ENCODE measurements at places on chromosomes 7 and 10. TPM values are rescaled to one million over a fixed set of nuclear protein-coding genes. Genes with fewer than 3 reads are reported as not detected.

DNA sequence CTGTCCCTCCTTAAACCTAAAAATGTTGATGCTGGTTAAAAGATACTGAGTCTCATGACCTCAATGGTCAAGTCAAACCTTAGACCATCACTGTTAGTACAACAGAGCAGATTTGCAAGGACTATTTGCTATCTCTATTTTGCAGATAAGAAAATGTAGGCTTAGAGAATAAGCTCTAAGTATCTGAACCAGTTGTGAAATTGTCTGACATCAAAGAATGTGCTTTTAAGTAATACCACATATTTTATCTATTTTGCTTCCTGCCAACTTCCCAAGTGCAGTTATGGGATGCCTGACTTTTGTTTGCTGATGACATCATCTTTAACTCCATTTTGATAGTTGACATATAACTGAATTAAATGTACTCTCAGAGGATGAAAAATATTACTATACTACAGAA lies 83.6 kb upstream of the TMEM106B start:
- H3K27me3 ChIP-seq = no peaks in the 10 kb centered on the region
- no peak for DNase-seq
- no peaks in the 10 kb centered on the region for H3K36me3 ChIP-seq
- H3K27ac ChIP-seq = no peak overlapping the region
- H3K4me1 ChIP-seq = no peaks in the 10 kb centered on the region

GRCh38 chr7:29483219-29484104 lies 80.2 kb upstream of the PRR15 start:
- H3K36me3 ChIP-seq = no peaks in the 10 kb centered on the region
- DNase-seq = no peak
- H3K4me3 ChIP-seq = no peak overlapping the region
- no peaks in the 10 kb centered on the region for H3K27me3 ChIP-seq
- peaks cover 13% of the 10 kb centered on the region for H3K4me1 ChIP-seq
- H3K27ac ChIP-seq = no peak overlapping the region

The GIMAP6 gene
- 16.0 TPM for polyA plus RNA-seq

DNA sequence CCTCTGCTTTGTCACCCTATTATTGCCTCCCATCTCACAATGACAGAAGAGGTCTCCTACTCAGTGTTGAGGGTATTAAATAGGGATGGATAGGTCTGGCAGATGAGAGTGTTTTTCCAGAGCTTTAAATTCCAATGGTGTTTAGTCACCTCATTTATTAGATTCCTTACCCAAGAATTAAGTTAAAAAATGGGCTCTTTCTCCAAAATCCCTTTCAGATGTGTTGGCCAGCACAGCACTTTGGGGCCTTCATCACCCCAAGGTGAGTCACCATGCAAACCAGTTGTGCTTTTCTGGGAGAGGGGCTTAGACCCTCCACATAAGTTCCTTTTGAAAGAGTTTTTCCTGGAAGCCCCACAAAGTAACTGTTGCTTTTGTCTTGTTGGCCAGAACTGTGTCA lies 78.4 kb downstream of the CYP26A1 start:
- H3K27me3 ChIP-seq = no peaks in the 10 kb centered on the region
- peak; percentile 65 for DNase-seq
- H3K4me1 ChIP-seq = no peaks in the 10 kb centered on the region
- H3K36me3 ChIP-seq = no peaks in the 10 kb centered on the region
- H3K27ac ChIP-seq = no peak overlapping the region

The ZNF853 gene
- polyA plus RNA-seq = 15.1 TPM

The PDE1C gene
- polyA plus RNA-seq = 4.1 TPM

The NCF1 gene
- polyA plus RNA-seq = 2.3 TPM

GRCh38 chr10:55641601-55642000 lies 719.5 kb downstream of the ZWINT start:
- H3K4me1 ChIP-seq = no peaks in the 10 kb centered on the region
- DNase-seq = no peak
- H3K27ac ChIP-seq = no peak overlapping the region
- no peaks in the 10 kb centered on the region for H3K36me3 ChIP-seq
- no peaks in the 10 kb centered on the region for H3K27me3 ChIP-seq
- no peak overlapping the region for H3K4me3 ChIP-seq

The TAS2R3 gene
- 0.36 TPM for polyA plus RNA-seq

The TYW1 gene
- 16.3 TPM for polyA plus RNA-seq

The TRPV5 gene
- polyA plus RNA-seq = 0.07 TPM

GRCh38 chr10:47054974-47055373 lies 143.7 kb downstream of the PTPN20 start:
- DNase-seq = no peak
- no peak overlapping the region for H3K4me3 ChIP-seq
- H3K4me1 ChIP-seq = peaks cover 19% of the 10 kb centered on the region
- H3K36me3 ChIP-seq = no peaks in the 10 kb centered on the region
- H3K27me3 ChIP-seq = peaks cover 7% of the 10 kb centered on the region

The TMEM229A gene
- polyA plus RNA-seq = not detected

The C10orf67 gene
- 0.23 TPM for polyA plus RNA-seq

DNA sequence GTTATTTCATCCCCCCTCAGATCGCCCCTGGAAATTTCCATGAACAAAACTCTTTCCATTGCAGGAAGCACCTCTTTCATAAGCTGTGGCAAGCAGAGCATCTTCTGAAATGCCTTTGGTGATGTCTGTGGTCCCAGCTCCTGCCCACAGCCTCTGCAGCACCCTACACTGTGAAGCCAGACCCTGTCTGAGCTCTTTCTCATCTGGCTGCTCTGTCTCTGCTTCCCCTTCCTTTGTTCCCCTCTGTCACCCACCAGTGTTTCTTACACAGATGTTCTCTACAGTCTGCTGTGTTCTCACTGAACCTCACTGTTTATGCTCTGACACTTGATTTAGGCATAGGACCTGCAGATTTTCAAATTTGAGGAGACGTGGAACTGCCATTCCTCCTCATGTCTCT lies 1.9 kb upstream of the TAS2R39 start:
- H3K4me3 ChIP-seq = no peak overlapping the region
- no peaks in the 10 kb centered on the region for H3K4me1 ChIP-seq
- H3K27ac ChIP-seq = no peak overlapping the region
- H3K27me3 ChIP-seq = no peaks in the 10 kb centered on the region

DNA sequence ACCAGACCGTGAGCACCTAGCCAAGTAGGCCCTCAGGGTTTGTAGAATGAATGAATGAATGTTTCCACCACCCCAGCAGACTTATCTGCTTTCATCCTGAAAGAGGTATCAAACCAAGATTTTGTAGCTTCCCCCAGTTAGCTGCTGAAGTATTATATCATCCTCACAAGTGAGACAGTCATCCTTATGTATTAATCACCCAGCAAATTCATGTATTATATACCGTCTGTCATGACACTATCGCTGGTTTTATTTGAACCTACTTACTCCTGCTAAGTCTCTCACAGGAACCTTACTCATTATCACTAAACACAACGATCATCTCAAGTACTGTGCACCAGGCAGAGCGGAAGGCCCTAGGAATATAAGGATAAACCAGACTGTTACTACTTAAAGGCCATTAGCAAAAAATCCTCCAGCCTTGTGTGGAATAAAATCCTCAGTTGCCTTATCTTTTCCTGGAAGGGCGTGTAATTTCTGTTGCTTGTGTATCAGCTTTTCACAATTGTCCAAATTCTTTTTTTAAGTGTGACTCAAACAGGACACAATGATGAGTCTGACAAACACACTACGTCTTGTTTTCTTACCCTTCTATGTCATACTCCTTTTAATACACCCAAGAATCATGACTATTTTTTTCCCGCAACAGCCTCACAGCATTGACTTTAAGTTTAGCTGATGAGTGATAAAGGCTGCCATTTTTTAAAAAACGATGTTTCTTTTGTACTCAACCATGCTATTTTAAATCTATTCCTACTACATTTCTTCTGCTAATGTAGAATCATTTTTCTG lies 176.1 kb upstream of the KLF14 start:
- no peak overlapping the region for H3K27ac ChIP-seq
- no peaks in the 10 kb centered on the region for H3K36me3 ChIP-seq
- no peaks in the 10 kb centered on the region for H3K27me3 ChIP-seq
- peaks cover 5% of the 10 kb centered on the region for H3K4me1 ChIP-seq
- no peak for DNase-seq
